Kidney epithelial cell (primary cell): ENCODE measurements at places on chromosomes 4 and X. TPM values are rescaled to one million over a fixed set of nuclear protein-coding genes. Genes with fewer than 3 reads are reported as not detected.

Gene TAF7L
- 0.27 and 0.33 TPM in 2 replicates for total RNA-seq

Gene CDX4
- total RNA-seq = not detected in 2 replicates

Gene PPBP
- total RNA-seq = not detected in 2 replicates

Gene ZFP42
- 8.8 and 9.1 TPM in 2 replicates for total RNA-seq

DNA sequence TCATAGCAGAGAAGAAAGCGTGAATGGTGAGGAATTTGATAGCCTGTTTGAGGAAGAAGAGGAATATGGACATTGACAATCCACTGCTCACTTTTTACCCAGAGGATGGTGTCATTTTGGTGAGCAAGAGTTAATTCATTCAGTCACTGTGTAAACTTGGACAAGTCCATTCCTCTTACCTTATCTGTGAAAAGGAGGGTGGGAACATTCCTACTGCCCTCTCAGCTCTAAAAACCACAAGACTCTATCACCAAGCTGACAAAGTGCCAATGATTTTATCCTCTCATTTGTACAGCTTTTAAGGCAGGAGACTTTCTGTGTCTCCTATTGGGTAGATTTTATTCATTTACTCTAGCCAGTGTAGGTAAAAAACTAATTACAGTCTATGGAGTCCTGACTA lies 103.8 kb downstream of the LUZP4 start:
- peak; percentile 87 for DNase-seq

GRCh38 chrX:68710870-68711576 lies 63.6 kb downstream of the STARD8 start:
- DNase-seq = no peak

DNA sequence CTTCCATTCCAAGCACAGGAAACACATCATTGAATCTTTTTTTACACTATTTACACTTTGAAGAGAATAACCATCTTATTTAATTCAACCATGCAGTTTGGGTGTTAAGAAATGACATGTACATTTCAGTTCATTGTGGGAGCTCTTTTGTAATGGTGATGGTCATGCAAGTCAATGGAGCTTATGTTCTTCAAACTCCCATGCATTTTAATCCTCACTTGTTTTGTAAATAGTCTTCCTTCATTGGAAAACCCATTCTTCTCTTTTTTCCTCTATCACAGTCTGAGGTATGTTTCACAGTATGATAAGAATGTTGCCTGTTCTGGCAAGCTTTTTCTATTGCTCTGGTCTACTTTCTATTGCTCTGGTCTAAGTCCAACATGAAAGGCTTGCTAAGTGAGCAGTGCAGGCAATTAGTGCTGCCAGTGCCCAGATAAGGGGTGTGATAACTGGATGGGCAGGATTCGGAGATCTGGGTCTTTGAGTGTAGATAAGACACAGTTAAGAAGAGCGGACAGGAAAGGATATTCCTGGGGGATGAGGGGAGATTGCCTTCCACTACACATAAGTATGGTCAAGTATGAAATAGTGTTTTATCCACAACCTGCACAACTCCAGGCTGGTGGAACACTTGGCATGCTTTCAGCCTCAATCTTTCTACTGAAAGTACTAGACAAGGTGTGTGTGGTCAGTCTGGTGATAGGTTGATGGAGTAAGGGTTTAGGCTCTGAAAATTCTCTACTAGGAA lies 17.1 kb downstream of the AFP start:
- no peak for DNase-seq

- DNase-seq = no peak
Measured at GRCh38 chrX:49627086-49627777, 28.4 kb downstream of the GAGE1 start.

DNA sequence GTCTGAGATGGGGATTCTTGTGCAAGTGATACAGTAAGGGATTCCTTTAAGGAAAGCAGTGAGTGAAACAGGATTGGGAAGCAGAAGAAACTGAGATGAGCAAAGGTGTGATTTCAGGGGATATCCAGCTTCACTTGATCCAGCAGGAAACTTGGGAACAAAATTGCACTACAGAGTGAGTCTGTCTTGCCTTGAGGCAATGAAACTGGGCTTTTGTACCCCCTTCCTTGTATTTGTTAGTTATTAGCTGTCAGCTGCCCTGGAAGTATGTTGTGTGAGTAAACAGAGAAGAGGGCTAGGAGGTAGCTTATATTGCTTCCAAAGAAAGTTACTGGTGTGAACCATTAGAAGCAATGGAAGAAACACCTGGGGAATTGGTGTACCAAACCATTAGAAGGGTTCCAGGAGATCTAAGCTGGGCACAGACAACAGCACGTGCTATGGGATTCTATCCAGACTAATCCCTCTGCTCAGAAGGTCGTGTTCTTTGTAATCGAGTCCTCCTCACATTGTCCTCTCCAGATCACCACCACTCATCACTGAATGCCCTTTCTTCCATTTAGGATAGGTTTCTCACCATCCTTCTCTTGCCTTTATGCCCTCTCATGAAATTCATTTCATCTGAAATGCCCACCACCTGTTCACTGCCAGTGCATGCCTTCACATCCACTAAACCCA lies 76.0 kb downstream of the PDLIM5 start:
- no peak for DNase-seq

- DNase-seq = no peak
Measured at GRCh38 chrX:116298956-116299355, 128.4 kb downstream of the AGTR2 start.

DNA sequence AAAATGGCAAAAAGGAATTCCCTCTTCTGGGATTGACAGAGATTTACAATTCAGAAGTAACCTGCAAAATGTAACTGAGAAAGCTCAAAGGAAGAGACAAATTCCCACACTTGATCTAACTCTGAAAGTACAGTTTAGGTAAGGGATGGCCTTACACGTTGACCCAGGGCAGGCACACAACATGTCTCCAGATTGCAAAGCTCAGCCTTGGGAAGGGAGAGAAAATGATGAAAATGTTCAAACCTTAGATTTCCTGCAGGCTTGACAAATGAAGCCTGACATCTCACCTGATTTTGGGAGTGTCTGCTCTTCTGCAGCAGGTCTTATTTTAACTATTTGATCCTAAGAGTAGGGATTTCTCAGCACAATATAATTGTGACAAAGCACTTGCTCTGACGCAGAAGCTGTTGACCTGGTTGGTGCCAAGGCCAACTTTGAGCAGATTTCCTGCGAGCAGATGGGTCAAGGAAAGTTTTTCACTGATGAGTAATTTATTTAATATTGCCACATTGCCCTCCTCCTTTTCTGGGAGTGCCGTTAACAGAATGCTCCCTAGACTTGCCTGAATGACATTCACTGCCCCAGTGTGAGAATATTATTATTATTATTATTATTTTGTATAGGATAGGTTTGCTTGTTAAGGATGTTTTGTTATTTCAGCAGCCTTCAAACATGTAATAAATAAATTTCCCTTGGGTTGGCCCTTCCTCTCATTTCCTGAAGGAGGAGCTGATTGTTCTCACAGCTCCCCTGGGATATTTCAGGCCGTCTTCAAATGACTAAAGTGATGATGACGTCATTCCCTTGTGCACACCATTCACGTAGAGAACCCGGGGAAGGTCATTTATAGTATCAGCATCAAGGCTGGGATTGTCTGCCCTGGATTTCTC lies 157.1 kb downstream of the VEGFC start:
- peak; percentile 12 for DNase-seq

DNA sequence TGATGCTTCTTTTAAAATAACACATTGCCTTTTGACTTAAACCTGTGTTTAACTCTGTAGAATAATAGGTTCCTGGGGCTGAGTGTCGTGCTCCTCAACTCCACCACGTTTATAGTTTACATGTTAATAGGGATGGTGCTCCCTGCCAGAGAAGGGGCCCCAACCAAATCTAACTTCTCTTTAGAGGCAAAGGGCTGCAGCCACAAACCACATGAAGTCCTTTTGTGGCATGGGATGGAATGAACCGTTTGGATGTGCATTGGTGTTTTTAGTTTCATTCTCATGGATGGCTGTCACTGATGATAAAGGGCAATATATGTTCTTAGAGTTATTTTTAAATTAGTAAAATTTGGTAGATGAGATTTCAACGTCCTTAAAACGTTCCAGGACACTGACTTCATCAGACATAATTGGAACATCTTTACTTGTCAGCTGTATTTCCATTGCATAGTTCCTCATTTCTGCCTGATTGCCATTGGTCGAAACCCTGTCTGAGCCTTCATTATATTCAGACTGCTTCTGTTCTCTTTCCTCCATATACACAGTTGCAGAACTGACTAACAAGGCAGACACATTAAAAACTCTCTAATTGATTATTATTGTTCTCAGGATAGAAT lies 60.4 kb upstream of the HPF1 start:
- DNase-seq = no peak

DNA sequence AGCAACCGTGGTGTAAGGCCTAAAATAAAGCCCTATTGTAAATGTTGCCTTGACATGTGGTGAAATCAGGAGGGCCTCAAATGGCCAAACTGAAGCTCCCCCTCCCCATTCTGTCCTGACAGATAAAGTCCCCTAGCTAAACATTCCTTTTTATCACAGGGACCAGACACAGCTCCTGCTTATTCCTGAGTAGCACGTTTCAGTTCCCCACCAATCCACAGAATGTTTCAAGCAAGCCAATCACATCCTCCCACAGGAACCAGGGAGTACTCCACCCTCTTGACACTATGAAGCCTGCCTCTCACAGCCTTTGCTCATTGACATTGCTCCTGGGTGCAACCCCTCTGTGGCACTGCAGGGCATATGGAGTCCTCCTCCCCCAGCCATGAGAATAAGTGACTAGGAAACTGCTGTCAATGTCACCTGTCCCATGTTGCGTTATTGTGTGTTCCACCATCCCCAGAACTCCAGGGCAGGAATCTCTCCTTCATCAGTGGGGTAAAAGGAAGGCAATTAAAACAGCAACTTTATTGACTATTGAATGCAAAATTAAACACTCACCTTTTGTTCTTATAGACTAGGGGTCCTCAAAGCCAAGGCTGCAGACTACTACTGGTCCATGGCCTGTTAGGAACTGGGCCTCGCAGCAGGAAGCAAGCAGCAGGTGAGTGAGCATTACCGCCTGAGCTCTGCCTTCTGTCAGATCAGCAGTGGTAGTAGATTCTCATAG lies 128.1 kb downstream of the COL25A1 start:
- DNase-seq = no peak

GRCh38 chrX:148500423-148501385 lies at the start of gene AFF2:
AFF2 (plus strand) TSS chrX:148500617; CDS start chrX:148501098, 481 bp downstream.
- DNase-seq = no peak

- no peak for DNase-seq
Measured at GRCh38 chr4:40280586-40280985, 54.5 kb upstream of the CHRNA9 start.

DNA sequence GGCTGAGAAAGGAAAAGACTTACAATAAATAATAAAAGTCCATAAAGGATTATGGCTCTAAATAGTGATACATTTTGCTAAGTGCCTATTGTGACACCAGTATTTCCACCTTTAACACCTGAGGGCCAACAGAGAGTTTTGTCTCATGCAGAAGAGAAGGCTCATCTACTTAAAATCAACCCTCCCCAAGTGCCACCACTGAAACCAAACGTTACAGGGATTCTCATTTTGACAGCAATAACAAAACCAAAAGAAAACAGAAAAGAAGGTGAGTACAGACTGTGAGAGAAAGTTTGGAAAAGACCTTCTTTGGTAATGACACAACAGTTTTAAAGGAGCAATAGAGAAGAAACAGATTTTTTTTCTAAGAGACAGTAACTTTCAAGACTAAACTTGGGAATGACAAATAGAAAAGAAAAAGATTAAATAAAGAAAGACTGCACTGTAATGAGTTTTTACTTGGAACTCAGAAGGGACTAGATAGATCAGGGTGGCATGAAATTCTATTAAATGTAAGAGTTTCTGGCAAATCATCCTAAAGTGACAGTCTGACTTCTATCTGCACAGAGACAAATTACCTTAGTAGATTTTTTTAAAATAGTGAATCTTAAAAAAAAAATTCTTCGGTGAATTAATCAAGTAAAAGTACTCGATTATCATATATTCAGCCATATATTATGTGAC lies 109.7 kb downstream of the ZNF827 start:
- DNase-seq = no peak

- no peak for DNase-seq
Measured at GRCh38 chr4:125703443-125703842, 388.7 kb downstream of the FAT4 start.

DNA sequence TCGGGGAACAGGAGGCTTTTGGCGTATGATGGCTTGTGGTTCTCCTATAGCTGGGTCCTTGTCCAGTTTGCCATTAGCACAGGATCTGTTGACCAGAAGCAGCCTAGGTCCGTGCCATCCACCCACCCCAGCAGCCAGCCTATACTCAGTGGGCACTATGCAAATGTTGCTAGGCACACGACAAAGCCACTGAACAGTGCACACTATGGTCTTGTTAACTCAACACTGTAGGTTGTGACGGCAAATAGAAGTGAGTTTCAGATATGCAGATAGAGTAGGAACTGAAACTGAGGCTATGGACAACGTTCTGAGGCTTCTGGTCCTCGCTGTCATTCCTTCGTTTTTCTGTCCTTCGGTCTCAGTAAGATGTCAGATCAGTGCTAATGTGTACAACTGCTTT lies 541.3 kb upstream of the TENM3 start:
- no peak for DNase-seq

- no peak for DNase-seq
Measured at GRCh38 chrX:48278958-48279357, 23.8 kb downstream of the SSX1 start.

DNA sequence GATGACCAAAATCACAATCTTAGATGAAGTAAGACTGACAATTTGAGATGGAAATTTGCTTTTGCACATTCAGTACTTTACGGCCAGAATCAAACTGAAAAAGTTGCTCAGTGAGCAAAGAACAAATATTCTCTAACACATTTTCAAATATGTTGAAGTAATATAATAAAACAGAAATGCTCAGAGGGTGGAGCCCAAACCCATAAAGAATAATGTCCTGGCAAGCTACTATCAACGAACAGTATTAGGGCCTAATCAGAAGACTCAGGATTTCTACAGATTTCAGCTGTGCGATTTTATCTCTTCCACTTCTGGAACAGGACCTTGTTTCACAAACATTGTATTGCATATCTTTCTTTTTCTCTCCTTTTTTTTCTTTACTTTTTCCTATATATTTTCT lies 505.0 kb downstream of the TECRL start:
- no peak for DNase-seq

DNA sequence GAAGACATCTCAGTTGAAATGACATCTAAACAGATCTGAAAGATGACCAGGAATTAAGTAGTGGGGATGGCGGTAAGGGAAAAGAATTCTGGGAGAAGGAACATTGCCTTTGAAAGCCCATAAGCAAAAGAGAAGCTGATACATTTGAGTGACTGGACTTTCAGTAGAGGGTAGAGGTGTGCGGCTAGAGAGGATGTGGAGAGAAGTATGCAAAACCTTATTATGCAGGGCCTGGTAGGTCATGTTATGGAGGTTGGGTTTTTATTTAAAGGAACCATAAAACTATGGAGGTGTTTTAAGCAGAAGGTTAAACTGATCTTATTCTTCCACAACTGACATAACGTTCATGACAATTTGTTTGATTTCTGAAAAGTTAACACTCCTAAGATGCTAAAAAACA lies 36.3 kb downstream of the RPS6KA3 start:
- DNase-seq = no peak

- no peak for DNase-seq
Measured at GRCh38 chr4:89269121-89269666, 38.4 kb downstream of the GPRIN3 start.

- DNase-seq = no peak
Measured at GRCh38 chr4:189001283-189001970, 862.2 kb downstream of the TRIML1 start.

- DNase-seq = no peak
Measured at GRCh38 chr4:122716825-122717448, 15.6 kb upstream of the BBS12 start.
